Calu3 (cell line): ENCODE measurements at places on chromosomes 3 and 15. TPM values are rescaled to one million over a fixed set of nuclear protein-coding genes. Genes with fewer than 3 reads are reported as not detected.

DNA sequence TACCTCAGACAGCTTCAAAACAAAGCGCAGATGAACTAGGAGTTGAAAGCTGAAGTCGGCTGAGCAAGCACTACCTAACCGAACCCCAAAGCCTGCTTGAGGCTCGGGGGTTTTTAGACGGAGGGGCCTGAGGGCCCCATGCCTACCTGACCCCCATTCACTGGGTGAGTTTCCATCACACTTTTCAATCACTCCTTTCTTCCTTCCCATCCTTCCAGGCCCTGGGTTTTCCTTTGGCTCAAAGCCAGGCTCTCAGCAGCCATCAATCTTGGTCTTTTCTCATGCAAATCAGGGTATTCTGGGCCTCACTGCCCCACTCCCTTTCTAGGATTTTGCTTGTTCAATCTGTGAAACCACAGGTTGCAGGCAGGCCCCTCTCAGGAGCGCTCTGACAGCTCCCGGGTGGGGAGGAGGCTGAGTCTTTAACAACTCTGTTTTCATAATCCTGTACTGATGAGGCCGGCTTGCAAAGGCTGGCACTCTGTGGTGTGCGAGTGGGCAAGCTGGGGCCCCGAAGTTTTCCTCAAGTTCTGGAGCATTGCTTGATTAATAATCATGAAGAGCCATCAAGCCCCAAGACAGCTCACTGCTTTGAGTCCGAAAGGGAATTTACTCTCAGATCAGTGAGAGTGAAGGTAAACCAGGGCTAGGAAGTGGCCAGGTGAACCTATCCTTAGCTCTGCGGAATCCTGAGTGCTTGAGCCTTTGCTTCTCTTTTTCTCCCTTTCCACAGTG is 97.6 kb downstream of the FRMD4B start:
- peak overlapping the region; percentile 8 for H3K4me3 ChIP-seq
- H3K27ac ChIP-seq: peak overlapping the region; percentile 71
- H3K36me3 ChIP-seq: no peaks in the 10 kb centered on the region
- H3K27me3 ChIP-seq: no peaks in the 10 kb centered on the region
- DNase-seq: peak; percentile 20

DNA sequence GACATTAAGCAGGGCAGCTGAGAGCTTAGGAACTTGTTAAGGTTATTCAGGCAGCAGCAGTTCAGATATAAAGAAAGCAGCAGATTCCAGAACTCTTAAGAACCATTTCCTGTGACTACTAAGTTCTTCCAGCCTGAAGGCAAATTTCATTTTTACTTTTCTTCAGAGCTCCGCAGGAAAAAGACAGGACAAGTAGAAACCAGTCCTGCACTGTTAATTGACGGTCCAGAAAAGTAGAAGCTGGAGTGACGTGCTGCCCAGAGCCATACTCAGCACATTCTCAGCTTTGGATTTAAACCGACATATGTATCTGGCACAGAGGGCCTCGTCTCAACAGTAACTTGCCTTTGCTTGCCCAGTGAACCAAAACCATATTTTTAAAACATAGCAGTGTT is 219.4 kb upstream of the STRIT1 start:
- DNase-seq: no peak
- H3K27ac ChIP-seq: no peak overlapping the region
- no peaks in the 10 kb centered on the region for H3K36me3 ChIP-seq
- H3K4me3 ChIP-seq: no peak overlapping the region
- H3K4me1 ChIP-seq: no peaks in the 10 kb centered on the region

KY gene
- total RNA-seq: 0.15 TPM in 1 of 2 replicates, not detected in the other

TMEM266 gene
- 0.17 TPM in 1 of 2 replicates, not detected in the other for total RNA-seq
